ENCODE measurements at places on chromosomes 3 and 15.
A peak's percentile ranks its signal among the peaks of the same experiment; 100 is the strongest.

- DNase-seq, result no peak
Observed at GRCh38 chr3:63493101-63493500, 159.4 kb upstream of the SNTN start.

GRCh38 chr15:25903024-25903581, 40.0 kb upstream of the ATP10A start:
- DNase-seq, result no peak

- no peak for DNase-seq
Observed at GRCh38 chr15:66982816-66983215, 82.6 kb upstream of the SMAD3 start.

GRCh38 chr3:48398701-48399386, 26.8 kb downstream of the FBXW12 start:
- DNase-seq, result peak; percentile 8

GRCh38 chr15:36406366-36406765, 173.1 kb upstream of the CDIN1 start:
- no peak for DNase-seq

- DNase-seq, result no peak
Observed at GRCh38 chr15:34621675-34622074, 38.2 kb upstream of the GOLGA8B start.

GRCh38 chr3:133367956-133368355, 31.9 kb upstream of the BFSP2 start:
- no peak for DNase-seq

DNA sequence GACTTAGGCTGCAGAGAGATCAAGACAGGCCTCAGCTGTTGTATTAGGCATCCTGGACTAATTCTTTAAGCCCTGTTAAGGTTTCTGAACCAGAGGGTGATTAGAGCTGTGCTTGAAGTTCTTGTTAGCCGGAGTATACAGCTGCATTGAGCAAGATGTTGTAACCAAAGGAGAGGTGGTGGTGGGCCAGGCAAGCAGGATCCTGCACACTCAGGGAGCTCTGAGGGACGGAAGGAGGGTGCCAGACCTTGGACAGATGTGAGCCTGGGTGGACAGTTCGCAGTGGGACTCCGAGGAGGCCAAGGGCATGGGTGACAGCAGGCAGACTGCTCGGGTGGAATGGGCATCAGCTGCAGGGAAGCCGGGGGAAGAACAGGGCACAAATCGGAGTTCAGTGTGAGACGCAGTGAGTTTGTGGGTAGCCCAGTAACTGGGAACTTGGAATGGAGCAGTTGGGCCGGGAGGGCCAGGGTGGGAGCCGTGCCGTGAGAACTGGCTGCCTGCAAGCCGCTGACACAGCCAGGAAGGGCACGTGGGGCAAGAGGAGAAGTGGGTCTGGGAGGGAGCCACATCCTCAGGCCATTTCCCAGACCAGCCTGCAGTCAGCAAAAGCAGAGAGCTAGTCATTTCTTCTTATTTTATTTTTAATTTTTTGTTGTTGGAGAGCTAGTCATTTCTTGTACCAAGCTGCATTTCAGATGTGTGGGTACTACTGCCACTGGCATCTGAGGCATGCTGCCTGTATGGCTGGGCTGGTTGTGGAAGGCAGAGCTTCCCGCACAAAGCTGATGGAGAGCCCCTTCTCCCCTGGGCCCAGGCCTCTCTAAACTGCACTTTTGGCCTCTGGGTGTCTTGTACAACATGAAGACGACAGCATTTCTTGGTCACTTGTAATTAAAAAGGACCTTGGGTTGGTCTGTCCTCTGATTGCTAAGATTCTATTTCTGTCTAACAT, 61.0 kb downstream of the PGPEP1L start:
- no peak for DNase-seq

- no peak for DNase-seq
Observed at GRCh38 chr15:59738676-59739075, 49.6 kb upstream of the BNIP2 start.

- DNase-seq, result no peak
Observed at GRCh38 chr3:59321881-59322540, 272.2 kb upstream of the CFAP20DC start.

GRCh38 chr15:101641129-101641764, 10.9 kb downstream of the TM2D3 start:
- peak; percentile 90 for DNase-seq

- DNase-seq, result no peak
Observed at GRCh38 chr3:142105991-142106390, 43.4 kb downstream of the TFDP2 start.

DNA sequence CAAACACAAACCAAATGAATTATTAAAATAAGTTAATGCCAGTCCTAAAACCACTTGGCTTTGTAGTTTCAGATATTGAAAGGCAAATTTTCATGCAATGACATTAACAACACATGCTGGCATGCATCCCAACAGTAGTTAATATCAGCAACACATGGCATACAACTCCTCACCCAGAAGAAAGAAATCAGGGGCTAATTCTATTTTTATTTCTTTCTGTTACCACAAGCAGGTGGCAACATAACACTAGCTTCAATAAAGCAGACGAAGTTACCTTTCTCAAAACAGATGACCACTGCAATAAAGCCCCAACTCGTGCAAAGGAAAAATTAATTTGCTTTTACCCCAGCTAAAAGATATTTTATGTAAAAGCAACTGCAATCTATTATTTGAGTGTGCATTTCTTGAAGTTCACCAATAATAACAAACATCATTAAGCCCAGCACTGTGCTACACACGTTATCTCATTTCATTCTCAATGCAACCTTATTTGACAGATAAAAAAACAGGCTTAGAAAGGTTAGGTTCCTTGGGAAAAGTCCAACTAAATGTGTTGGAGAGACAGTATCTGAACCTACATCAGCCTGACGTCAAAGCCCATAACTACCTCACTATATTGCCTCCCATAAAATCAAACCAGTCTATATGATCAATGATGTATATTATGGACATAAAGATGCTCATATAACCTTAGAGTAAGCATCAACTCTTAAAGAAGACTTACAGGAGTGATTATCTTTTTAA, 2.8 kb downstream of the TOP2B start:
- DNase-seq, result no peak

DNA sequence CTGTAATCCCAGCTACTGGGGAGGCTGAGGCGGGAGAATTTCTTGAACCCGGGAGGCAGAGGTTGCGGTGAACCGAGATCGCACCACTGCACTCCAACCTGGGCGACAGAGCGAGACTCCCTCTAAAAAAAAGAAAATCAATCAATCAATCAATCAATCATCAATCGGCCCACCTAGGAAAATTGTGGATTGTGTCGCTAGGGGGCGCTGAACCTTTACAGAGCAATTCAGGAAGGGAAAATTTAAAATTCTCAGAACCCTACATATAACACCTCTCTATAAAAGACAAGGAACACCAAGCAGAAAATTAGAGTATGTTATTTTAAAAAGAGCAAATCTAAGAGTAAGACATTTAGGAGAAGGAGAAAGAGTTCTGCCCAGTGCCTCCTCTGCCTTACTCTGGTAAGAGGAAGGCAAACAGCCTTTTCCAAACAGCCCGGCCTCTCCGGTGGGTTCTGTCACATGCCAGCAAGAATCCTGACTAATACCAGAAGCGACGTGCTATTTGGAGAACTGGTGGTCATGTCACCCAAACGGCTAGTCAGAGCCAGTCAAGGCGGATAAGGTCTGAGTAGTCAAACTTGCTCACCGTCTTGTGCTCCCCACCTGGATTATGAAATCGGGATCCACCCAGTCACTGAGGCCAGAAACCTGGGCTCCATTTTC, 22.3 kb upstream of the SMCO1 start:
- DNase-seq, result peak; percentile 48

GRCh38 chr15:64530472-64530871, 70.1 kb downstream of the ZNF609 start:
- no peak for DNase-seq

GRCh38 chr3:128448491-128448890, 18.2 kb downstream of the DNAJB8 start:
- peak; percentile 20 for DNase-seq

DNA sequence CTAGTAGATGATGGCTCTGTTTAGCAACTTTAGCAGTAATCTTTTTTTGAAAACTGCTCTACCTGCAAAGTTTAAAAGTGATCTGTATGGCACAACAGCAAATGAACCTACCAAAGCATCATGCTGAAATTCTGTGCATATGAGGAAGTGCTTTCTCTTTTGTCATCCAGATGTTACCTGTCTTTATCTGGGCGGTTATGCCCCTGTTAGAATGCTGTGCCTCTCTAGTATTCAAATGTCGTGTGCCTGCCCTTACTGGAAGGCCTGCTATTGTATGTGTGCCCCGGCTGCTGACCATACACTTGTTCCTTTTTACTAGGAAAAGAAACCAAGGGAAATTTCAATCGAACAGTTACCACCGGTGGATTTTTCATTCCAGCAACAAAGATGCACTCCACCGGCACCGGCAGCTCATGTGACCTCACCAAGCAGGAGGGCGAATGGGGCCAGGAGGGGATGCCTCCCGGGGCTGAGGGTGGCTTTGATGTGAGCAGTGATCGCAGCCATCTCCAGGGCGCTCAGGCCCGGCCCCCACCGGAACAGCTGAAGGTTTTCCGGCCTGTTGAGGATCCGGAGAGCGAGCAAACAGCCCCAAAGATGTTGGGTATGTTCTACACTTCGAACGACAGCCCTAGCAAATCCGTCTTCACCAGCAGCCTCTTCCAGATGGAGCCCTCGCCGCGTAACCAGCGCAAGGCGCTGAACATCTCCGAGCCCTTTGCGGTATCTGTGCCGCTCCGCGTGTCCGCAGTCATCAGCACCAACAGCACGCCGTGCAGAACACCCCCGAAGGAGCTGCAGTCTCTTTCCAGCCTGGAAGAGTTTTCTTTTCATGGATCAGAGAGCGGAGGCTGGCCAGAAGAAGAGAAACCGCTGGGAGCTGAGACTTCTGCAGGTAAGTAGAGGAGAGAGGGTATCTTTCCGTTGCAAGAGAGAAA, 61.6 kb downstream of the TMEM39A start:
- no peak for DNase-seq

DNA sequence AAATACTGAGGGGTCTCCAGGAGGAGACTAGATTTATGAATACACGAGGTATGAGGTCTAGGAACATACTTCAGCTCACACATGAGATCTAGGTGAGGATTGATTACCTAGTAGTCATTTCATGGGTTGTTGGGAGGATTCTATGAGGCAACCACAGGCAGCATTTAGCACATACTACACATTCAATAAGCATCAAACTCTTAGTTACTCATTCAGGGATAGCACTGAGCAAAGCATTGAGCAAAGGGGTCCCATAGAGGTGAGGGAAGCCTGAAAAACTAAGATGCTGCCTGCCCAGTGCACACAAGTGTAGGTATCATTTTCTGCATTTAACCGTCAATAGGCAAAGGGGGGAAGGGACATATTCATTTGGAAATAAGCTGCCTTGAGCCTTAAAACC, 4.5 kb downstream of the CCR5 start:
- DNase-seq, result no peak

- no peak for DNase-seq
Observed at GRCh38 chr15:99344639-99345038, 93.4 kb downstream of the LRRC28 start.

- no peak for DNase-seq
Observed at GRCh38 chr3:38829404-38829803, 13.4 kb upstream of the SCN10A start.

- DNase-seq, result no peak
Observed at GRCh38 chr3:294096-294495, 97.5 kb downstream of the CHL1 start.

- no peak for DNase-seq
Observed at GRCh38 chr3:175573226-175573625, 714.1 kb downstream of the NAALADL2 start.

GRCh38 chr3:131341761-131342160, 39.8 kb upstream of the NUDT16 start:
- DNase-seq, result no peak

DNA sequence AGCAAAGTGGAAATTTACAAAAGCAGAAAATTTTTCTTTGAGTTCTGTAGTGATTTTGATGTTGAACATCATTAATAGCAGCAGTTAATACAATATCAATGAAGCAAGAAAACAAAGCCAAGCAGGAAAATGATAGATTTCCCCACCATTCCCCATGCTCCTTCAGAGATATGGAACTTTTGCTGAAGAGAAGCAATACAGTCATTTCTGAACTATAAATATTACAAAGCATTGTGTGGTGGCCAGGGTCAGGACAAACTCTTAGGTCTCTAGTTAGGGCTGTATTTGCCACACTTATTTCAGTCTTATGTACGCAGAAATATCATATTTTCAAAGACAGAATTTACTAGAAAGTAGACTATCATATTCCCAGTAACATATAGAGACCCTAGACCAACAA, 88.8 kb upstream of the P3H2 start:
- DNase-seq, result no peak

GRCh38 chr3:77524463-77524862, 484.6 kb downstream of the ROBO2 start:
- DNase-seq, result no peak

- no peak for DNase-seq
Observed at GRCh38 chr15:98967096-98967495, 40.5 kb downstream of the PGPEP1L start.

GRCh38 chr15:57122080-57122840, 203.8 kb downstream of the TCF12 start:
- DNase-seq, result no peak

- no peak for DNase-seq
Observed at GRCh38 chr3:30464381-30464780, 142.0 kb upstream of the TGFBR2 start.

- no peak for DNase-seq
Observed at GRCh38 chr3:148707601-148708380, 10.1 kb downstream of the AGTR1 start.

DNA sequence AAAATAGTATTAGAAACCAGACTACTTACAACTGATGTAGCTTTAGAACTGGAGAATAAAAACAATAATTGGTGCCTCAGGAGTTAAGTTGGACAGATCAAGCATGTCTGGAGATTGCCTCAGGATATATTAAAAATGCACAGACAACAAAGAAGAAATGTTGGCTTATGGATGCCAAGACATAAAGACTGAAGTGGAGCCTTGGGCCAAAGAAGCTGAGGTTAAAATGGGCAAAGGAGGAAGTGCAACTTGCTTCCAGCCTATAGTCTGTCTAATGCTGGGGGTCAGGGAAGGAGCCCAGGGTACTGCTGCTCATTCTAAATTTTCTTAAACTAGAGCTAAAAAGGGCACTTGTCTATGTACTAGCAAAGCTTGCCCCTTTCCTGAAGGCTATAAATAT, 77.5 kb downstream of the ESYT3 start:
- DNase-seq, result no peak

DNA sequence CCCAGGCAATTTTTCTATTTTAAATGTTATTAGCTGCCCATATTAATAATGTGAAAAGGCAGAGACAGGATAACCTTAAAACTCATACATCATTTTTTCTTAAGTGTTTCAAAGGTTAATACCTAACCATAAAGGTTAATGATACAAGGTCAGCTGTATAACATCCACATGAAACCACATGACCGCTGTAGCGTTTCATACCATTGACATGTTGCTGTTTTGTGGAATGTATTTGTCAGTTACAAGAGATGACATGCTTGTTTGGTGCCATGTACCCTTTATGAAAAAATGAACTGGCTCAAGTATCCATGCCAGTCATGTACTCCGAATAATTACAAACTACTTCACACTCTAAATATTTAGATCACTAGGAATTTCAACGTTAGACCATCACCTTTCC, 207.4 kb downstream of the FMN1 start:
- DNase-seq, result no peak

- peak; percentile 79 for DNase-seq
Observed at GRCh38 chr15:101088788-101089578, 162.9 kb downstream of the CHSY1 start.

- peak; percentile 57 for DNase-seq
Observed at GRCh38 chr3:158539414-158540014, 31.5 kb upstream of the MLF1 start.

- DNase-seq, result no peak
Observed at GRCh38 chr15:62769604-62770003, 272.9 kb upstream of the TPM1 start.
